ENCODE measurements at places on chromosomes 7 and 10. TPM values are rescaled to one million over a fixed set of nuclear protein-coding genes. Genes with fewer than 3 reads are reported as not detected.

Gene INMT
- total RNA-seq, result 5.0 TPM

Gene NXPH1
- not detected for total RNA-seq

DNA sequence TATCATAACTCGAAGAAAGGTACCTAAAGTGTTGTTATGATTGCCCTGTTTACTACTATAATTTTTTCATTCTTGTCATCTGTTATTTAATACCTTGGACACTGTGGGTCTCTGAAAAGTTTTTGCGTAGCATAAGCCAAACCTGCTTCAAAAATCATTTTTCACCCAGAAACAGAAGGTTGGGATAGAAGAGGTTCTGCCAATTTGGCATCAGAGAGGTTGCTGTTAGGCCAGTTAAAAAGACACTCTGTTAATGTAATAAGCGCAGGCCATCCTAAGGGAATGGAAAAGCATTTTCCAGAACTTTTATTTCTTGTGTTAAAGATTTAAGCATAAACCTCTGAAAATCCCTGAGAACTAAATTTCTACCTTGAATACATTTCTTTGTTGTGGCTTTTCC is 212.2 kb downstream of the BMPER start:
- H3K27me3 ChIP-seq, result no peaks in the 10 kb centered on the region
- H3K4me1 ChIP-seq, result no peaks in the 10 kb centered on the region
- H3K27ac ChIP-seq, result no peak overlapping the region
- no peak overlapping the region for H3K4me3 ChIP-seq
- DNase-seq, result no peak
- H3K36me3 ChIP-seq, result no peaks in the 10 kb centered on the region

GRCh38 chr7:138014686-138015085 is 12.8 kb upstream of the CREB3L2 start:
- no peaks in the 10 kb centered on the region for H3K27me3 ChIP-seq
- no peak overlapping the region for H3K27ac ChIP-seq
- H3K4me3 ChIP-seq, result no peak overlapping the region
- DNase-seq, result no peak
- H3K36me3 ChIP-seq, result no peaks in the 10 kb centered on the region

DNA sequence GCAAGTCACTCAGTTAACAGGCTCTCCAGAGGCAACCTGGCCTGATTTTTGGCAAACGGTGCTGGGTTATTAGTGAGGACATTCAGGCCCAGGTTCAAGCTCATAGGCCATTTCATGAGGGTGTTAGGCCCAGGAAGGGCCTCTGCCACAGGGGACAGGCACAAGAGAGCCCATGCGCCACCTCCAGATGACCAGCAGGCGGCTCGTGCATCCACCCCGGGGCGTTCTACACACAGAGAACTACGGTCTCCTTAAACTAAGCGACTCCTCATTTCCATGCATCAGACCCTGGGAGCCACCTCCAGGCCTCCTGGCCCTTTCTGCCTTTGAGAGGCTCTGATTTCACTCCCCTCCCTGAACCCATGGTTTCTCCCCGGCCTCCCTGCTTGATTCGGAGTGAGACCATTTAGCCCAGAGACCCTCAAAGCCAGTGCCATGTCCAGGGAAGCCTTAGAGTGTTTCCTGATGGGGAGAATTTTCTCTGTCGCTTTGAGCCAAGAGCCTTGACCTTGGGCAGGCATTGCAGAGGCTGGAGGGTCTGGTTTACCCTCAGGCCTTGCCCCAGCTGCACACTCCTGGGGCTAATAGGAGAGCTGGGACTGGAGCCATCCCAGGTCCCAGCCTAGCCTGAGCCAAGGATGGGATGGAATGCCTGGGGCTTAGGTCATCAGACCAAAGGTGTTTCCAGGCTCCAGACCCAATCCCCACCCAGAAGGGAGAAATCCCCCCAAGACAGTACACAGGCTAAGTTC is 188.0 kb downstream of the GRID1 start:
- no peaks in the 10 kb centered on the region for H3K36me3 ChIP-seq
- no peaks in the 10 kb centered on the region for H3K27me3 ChIP-seq
- H3K27ac ChIP-seq, result no peak overlapping the region
- H3K4me3 ChIP-seq, result no peak overlapping the region
- no peaks in the 10 kb centered on the region for H3K4me1 ChIP-seq

- H3K27ac ChIP-seq, result no peak overlapping the region
- H3K4me3 ChIP-seq, result no peak overlapping the region
- H3K36me3 ChIP-seq, result no peaks in the 10 kb centered on the region
- DNase-seq, result peak; percentile 80
- peaks cover 19% of the 10 kb centered on the region for H3K4me1 ChIP-seq
Observed at GRCh38 chr10:129888784-129889616, 75.1 kb downstream of the EBF3 start.

DNA sequence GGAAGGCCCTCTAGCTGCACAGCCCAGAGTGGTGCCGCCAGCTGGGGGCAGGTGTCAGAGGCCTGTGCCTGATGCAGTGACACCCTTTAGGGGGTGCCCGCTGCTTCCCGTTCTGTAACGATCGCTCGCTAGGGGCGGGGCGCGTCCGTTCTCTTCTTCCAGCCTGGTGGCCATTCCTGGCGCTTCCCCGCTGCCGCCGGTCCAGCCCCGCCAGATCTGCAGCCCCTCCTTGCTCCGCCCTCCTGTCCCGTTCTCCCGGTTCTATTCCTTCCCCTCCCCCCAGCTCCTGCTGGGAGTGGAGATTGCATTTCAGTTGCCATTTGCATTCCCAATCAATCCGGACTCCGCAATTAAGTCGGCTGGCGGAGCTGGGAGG is 39.2 kb downstream of the AGAP3 start:
- peaks cover 8% of the 10 kb centered on the region for H3K4me1 ChIP-seq
- no peak overlapping the region for H3K27ac ChIP-seq
- H3K27me3 ChIP-seq, result no peaks in the 10 kb centered on the region
- H3K36me3 ChIP-seq, result no peaks in the 10 kb centered on the region
- DNase-seq, result peak; percentile 93

DNA sequence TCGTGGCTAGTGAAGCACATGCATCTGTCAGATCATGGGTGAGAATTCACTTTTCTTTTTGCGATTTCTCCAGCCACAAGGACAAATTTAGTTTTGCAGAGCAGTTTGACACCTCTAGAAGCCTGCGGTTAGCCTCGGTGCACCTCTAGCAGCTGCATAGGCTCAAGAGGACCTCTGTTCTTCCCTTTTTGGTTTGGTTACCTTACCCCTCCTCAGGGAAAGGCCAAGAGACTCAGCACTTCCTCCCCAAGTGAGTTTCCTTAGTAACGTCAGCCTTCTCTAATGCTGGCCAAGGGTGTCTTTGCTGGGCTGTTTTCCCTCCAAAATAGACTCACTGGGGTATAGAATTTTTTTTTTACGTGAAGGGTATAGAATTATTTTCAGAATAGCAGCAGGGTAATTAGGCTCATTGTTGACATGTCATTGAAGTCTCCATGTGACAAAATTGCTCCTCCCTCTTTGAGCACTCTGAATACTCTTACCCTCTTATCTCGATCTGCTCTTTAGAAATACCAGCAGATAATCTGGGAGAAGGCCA is 97.8 kb downstream of the AUTS2 start:
- H3K4me1 ChIP-seq, result peaks cover 13% of the 10 kb centered on the region
- no peaks in the 10 kb centered on the region for H3K36me3 ChIP-seq
- H3K4me3 ChIP-seq, result no peak overlapping the region
- no peaks in the 10 kb centered on the region for H3K27me3 ChIP-seq

- peaks cover 17% of the 10 kb centered on the region for H3K4me1 ChIP-seq
- DNase-seq, result no peak
- no peak overlapping the region for H3K27ac ChIP-seq
- H3K4me3 ChIP-seq, result no peak overlapping the region
- H3K36me3 ChIP-seq, result no peaks in the 10 kb centered on the region
- no peaks in the 10 kb centered on the region for H3K27me3 ChIP-seq
Observed at GRCh38 chr7:158411232-158411950, 176.2 kb downstream of the PTPRN2 start.
